ENCODE measurements at places on chromosomes 11 and 22. TPM values are rescaled to one million over a fixed set of nuclear protein-coding genes. Genes with fewer than 3 reads are reported as not detected.

Gene PRDM10
- total RNA-seq: 3.5 TPM

Gene BUD13
- total RNA-seq: 17.8 TPM

Gene TNNI2
- 3,726 TPM for total RNA-seq

Gene CDC45
- 6.1 TPM for total RNA-seq

Gene SRPRA
- total RNA-seq: 52.5 TPM

Gene C11orf16
- not detected for total RNA-seq

Gene GDPD4
- total RNA-seq: 0.13 TPM

Gene SAA4
- not detected for total RNA-seq

Gene OR4D10
- not detected for total RNA-seq

Gene ACTN3
- 81.6 TPM for total RNA-seq

Gene TMEM109
- total RNA-seq: 33.3 TPM

Gene OTOG
- total RNA-seq: under 0.01 TPM

Gene CASTOR1
- total RNA-seq: 5.7 TPM

Gene RPS6KB2
- 27.9 TPM for total RNA-seq

Gene DBX1
- total RNA-seq: 1.3 TPM

Gene PHF21B
- 0.49 TPM for total RNA-seq

Gene AHNAK
- total RNA-seq: 378 TPM

Gene ART1
- 5.7 TPM for total RNA-seq

Gene OR6A2
- total RNA-seq: 0.04 TPM

Gene CACNA1I
- 0.04 TPM for total RNA-seq

Gene MS4A6E
- total RNA-seq: not detected

Gene TBX10
- not detected for total RNA-seq

Gene CYP2D6
- 0.31 TPM for total RNA-seq
